ENCODE measurements at places on chromosomes 12 and 14. TPM values are rescaled to one million over a fixed set of nuclear protein-coding genes. Genes with fewer than 3 reads are reported as not detected.

SCN8A gene
- total RNA-seq: 10.7 TPM

OVCH1 gene
- total RNA-seq: 0.07 TPM

DNA sequence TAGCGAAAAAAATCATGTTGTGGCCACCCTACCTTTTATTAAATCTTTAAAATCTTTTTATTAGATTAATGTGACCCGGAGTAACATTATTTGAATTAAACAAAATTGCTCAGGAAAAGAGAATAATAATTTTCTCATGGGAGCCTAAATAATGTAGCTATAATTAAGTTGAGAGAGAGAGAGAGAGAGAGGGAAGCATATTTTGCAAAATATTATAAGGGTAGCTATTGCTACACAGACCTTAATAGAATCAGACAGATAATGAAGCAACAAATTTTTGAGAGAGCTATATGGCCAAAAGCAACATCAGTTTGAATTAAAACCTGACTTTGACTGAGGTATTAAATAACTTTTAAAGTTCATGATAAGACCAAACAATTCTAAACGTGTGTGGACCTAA lies 703.5 kb downstream of the TMTC2 start:
- no peaks in the 10 kb centered on the region for H3K4me1 ChIP-seq
- H3K27ac ChIP-seq: no peak overlapping the region
- H3K4me3 ChIP-seq: no peak overlapping the region
- DNase-seq: no peak

- DNase-seq: no peak
- no peak overlapping the region for H3K4me3 ChIP-seq
- H3K4me1 ChIP-seq: no peaks in the 10 kb centered on the region
- no peak overlapping the region for H3K27ac ChIP-seq
- no peaks in the 10 kb centered on the region for H3K27me3 ChIP-seq
These were observed 73.7 kb upstream of the DBX2 start for GRCh38 chr12:45124485-45125155.

DNA sequence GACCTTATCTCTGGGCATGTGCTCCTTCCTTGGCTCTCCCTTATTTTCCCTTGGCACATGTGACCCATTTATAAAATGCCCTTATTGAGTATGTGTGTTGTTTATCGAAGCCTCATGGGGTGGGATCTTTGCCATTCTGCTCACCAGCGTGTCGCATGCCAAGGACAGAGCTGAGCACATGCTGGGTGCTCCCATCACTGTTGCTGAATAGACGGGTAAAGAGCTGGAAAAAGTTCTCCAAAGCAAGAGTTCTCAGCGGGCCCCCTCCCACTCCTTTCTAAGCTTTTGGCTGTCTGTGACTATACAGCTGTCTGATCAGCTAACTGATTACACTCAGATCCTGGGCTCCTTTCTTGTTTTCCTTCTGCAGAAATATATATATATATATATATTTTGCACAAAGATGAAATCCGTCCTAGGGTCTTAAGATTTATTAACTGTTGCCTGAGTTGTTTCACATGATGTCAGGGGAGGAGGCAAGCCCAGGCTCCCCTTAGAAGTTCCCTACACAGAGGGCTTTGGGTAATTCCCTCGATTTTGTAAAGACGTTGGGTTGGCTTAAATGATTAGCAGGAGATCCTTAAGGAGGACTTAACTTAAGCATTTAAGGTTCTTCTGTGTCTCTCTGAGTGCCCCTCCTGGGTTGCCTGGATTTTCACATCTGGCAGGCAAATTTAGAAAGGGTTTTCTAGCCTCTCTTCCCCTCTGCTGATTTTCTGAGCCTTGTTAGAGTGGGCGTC lies 71.6 kb downstream of the TMEM132C start:
- no peaks in the 10 kb centered on the region for H3K36me3 ChIP-seq
- H3K4me1 ChIP-seq: peaks cover 12% of the 10 kb centered on the region
- no peaks in the 10 kb centered on the region for H3K27me3 ChIP-seq
- no peak for DNase-seq
- H3K27ac ChIP-seq: no peak overlapping the region
- H3K4me3 ChIP-seq: 0 out of 2 replicates have a peak overlapping the region, but pooled peaks have one; percentile 14

TMEM30B gene
- 11.0 TPM for total RNA-seq

DNA sequence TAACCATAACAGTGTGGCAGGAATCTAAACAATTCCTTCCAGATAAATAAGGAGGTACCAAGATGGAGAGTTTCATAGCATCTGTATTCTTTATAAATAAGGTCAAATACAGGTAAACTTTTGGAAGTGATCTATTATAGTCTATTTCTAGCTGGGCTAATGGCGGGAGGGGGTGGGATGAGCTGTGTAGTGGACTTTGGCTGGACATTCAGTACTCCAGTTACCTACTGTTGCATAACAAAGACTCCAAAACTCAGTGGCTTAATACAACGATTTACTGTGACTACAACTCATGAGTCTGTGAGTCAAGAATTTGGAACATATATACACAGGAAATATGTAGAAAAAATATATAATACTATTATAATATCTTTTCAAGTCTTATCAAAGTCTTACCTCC lies 496.1 kb downstream of the BCL11B start:
- no peak overlapping the region for H3K27ac ChIP-seq
- no peaks in the 10 kb centered on the region for H3K4me1 ChIP-seq
- no peak overlapping the region for H3K4me3 ChIP-seq
- no peaks in the 10 kb centered on the region for H3K36me3 ChIP-seq
- no peaks in the 10 kb centered on the region for H3K27me3 ChIP-seq

Data from H1 (cell line).